Osteoblast (primary cell): ENCODE measurements at places on chromosomes 3 and 15. TPM values are rescaled to one million over a fixed set of nuclear protein-coding genes. Genes with fewer than 3 reads are reported as not detected.

- peak; percentile 36 for DNase-seq
- peaks cover 6% of the 10 kb centered on the region for H3K27me3 ChIP-seq
- H3K27ac ChIP-seq = no peak overlapping the region
- no peaks in the 10 kb centered on the region for H3K4me1 ChIP-seq
These were observed 149.2 kb upstream of the LINGO1 start for GRCh38 chr15:77781946-77782240.

- no peak for DNase-seq
- no peak overlapping the region for H3K27ac ChIP-seq
- H3K27me3 ChIP-seq = no peaks in the 10 kb centered on the region
- H3K36me3 ChIP-seq = no peaks in the 10 kb centered on the region
- H3K4me3 ChIP-seq = no peak overlapping the region
- H3K4me1 ChIP-seq = no peaks in the 10 kb centered on the region
These were observed 245.1 kb downstream of the MAGI1 start for GRCh38 chr3:65793495-65794200.

CX3CR1 gene
- under 0.01 TPM in 2 replicates for total RNA-seq

- H3K27ac ChIP-seq = no peak overlapping the region
- no peaks in the 10 kb centered on the region for H3K36me3 ChIP-seq
- no peaks in the 10 kb centered on the region for H3K27me3 ChIP-seq
- DNase-seq = no peak
- no peak overlapping the region for H3K4me3 ChIP-seq
These were observed 411.0 kb upstream of the TGFBR2 start for GRCh38 chr3:30195352-30195751.

GRCh38 chr15:32956711-32957110 is 237.8 kb downstream of the FMN1 start:
- peaks cover 45% of the 10 kb centered on the region for H3K4me1 ChIP-seq
- no peaks in the 10 kb centered on the region for H3K27me3 ChIP-seq
- no peak for DNase-seq
- peak overlapping the region; percentile 1 for H3K4me3 ChIP-seq
- no peaks in the 10 kb centered on the region for H3K36me3 ChIP-seq
